Fibroblast of skin of right quadriceps (primary cell): ENCODE measurements at places on chromosomes 5 and 9.

GRCh38 chr5:32753765-32754164 lies 42.6 kb downstream of the NPR3 start:
- DNase-seq = peak; percentile 22

- no peak for DNase-seq
Observed at GRCh38 chr5:150604010-150604409, 36.5 kb upstream of the SYNPO start.

DNA sequence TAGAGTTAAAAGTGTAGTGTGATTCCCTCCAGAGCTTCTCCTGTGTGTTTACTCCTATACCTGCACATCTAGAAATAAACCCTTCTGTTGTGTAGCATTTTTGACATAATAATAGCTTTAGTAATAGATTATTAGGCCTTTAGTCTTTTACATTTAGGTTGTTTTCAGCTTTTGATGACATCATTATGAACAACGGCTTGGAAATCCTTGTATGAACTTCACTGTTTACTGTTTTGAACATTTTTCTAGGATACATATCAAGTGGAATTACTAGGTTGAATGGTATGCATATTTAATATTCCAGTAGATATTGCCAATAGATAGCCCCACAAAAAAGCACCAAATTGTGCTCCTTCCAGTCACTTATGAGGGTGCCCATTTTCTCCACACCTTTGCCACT lies 174.0 kb downstream of the ARHGAP26 start:
- DNase-seq = no peak

DNA sequence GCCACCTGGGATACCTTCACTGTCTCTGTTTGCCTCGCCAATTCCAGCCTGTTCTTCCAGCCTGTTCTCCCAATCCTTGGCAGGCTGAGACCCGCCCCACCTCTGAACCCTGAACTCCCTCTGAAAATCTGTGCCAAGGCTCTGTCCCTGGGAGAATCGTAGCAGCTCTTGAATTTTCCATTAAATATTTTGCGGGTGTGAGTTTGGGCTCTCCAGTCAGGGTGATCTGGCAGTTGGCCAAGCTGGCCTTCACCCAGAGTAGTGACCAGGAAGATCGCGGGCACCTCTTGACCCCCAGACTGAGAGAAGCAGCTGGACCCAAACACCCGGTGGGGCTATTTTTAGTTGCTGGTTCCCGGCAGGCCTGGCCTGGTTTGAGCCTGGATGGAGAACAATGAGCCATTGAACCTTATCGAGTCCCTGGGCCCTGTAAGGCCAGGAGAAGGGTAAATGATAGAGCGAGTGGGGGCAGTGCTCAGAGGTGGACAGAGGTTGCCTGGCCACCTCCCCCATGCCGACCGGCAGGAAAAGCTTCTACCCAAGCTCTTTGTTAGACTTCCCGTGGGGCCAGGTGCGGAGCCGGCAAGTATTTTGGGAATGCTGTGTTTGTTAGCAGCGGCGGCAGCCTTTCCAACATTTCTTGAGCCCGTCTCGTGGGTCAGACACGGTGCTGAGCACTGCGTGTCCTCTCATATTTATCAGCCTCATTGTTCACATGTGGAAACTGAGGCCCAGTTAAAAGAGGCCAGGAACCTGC lies 146.2 kb downstream of the RGS3 start:
- no peak for DNase-seq

GRCh38 chr9:21110708-21111576 lies 30.7 kb downstream of the IFNW1 start:
- DNase-seq = peak; percentile 75

- DNase-seq = peak; percentile 3
Observed at GRCh38 chr5:140075371-140075770, 32.3 kb upstream of the NRG2 start.

GRCh38 chr5:168734620-168735300 lies 155.6 kb upstream of the PANK3 start:
- peak; percentile 67 for DNase-seq

DNA sequence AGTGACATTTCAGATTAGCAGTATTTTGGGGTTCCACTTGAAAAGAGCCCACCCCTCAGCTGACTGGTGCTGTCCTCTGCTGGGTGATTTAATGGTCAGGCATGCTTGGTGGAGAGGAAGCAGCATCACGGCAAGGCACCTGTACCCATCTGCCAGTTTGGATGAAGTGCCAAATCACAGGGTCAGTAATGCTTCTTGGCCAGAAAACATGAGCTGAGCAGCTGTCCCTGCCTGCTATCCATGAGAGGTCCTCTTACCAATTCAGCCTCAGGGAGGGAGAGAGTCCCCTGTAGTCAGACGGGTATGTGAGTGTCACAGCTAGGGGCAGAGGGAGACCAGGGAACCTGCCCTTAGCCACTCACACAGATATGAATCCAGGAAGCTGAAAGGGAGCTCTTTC lies 137.9 kb downstream of the SEC61B start:
- no peak for DNase-seq

GRCh38 chr9:93978551-93978950 lies 23.4 kb upstream of the BARX1 start:
- DNase-seq = no peak

- no peak for DNase-seq
Observed at GRCh38 chr5:7047511-7048261, 334.5 kb downstream of the TENT4A start.

- DNase-seq = peak; percentile 74
Observed at GRCh38 chr5:72234265-72234700, 85.8 kb downstream of the MRPS27 start.

DNA sequence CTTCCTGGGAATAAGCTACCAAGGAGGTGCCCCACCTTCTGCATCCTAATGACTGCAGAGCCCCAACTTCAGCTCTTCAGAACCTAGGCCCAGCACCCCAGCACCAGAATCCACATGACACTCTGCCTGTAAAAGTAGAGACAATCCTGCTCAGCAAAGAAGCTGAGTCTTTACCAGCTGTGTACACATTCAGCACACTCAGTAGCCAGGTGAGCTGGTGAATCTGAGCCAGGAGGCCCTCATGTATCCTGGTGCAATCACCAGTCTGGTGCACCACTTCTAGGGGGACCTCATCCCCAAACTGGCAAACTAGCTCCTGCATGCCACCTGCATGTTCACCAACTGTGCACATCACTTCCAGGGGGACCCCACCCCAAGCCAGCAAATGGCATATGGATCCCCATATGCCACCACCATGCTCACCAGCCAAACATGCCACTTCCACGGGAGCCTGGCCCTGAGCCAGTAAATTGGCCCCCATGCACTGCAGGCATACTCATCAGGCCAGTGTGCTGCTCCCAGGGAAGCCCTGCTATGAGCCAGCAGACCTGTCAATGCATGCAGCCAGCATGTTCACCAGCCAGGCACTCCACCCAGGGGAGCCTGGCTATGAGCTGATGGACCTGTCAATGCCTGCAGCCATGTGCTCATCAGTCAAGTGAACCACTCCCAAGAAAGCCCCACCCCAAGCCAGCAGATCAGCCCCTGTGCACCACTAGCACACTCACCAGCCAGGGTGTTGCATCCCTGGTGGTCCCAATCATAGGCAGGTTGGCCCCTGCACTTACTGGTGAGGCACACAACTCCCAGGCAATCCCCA lies 15.6 kb upstream of the BTNL9 start:
- no peak for DNase-seq
